ENCODE measurements at places on chromosomes 5 and 9.

- no peak for DNase-seq
Observed at GRCh38 chr9:108980893-108981292, 32.4 kb downstream of the CTNNAL1 start.

- DNase-seq, result no peak
Observed at GRCh38 chr5:64979531-64979930, 210.8 kb downstream of the CWC27 start.

DNA sequence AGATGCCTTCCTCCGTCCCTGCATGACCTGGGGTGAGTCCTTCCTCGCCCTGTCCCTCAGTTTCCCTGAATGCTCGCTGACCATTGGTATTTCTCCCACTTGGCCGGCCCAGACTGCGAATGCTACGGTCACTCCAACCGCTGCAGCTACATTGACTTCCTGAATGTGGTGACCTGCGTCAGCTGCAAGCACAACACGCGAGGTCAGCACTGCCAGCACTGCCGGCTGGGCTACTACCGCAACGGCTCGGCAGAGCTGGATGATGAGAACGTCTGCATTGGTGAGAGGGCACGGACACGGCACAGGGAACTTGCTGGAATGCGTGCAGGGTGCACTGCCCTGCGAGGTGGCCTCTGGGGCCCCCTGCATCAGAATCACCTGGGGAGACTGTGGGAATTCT lies 77.1 kb downstream of the NTNG2 start:
- DNase-seq, result no peak

DNA sequence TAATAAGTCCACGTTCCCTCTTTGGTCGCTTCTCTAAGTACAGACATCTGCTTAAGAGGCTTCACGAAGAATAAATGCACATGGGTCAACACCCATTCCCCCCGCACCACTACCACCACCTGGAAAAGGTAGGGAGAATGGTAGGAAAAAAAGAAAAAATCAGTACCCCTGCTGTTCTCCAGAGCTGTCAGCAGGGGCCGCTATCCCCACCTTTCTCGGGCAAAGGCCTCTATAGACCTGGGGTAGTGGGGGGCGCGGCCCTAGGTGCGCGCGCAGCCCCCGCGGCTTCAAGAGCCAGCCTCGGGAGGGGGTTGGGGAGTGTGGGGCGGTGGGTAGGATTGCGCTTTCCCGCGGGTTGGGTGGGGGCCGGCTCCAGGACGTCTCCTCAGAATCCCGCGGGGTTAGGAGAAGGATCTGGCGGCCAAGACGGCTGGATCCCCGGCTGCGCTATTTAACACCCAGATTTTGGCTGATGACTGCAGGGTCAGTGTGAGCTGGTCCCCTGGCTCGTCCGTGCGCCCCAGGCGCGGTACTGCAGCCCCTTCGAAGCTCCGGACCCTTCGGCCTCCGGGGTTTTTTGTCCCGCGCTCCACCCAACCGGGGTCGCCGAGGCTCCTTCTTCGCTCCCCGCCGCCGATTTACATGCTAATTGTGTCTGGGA lies 1.6 kb upstream of the SEMA6A start:
- no peak for DNase-seq

GRCh38 chr9:127612939-127613582 lies 984 bp downstream of the STXBP1 start:
- no peak for DNase-seq

GRCh38 chr9:36169708-36170107 lies 520 bp downstream of the CCIN start:
- no peak for DNase-seq

DNA sequence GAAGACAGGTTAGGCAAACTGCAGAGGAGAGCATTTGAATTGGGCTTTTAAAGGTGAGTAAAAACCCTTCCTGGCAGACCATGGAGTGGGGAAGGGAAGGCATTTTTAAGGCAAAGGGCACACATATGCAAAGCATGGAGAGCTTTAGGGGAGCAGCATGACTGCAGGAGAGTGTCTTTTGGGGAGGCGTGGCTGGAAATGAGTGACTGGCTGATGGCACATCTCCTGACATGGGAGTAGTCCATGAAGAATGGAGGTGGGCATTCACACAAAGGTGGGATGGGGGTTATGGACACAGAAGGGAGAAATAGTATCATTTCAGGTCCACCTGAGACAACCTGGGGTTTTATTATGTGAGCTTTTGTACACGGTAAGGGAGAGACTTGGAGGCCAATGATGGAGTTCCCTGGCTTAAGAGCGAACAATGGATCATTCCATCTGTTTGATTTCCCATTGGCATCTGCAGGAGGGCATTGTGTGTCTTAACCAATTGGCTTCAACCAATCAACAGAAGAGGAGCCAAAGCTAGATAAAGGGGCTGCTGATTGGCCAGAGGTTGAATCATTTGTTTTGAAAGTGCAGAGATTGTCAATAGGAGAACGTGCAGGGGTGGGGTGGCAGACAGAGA lies 2.1 kb downstream of the NSG2 start:
- no peak for DNase-seq

GRCh38 chr5:173859408-173860159 lies 28.6 kb upstream of the CPEB4 start:
- DNase-seq, result no peak

- no peak for DNase-seq
Observed at GRCh38 chr5:129096382-129096991, 1.9 kb downstream of the ISOC1 start.

GRCh38 chr9:22512495-22512894 lies 65.9 kb downstream of the DMRTA1 start:
- no peak for DNase-seq

DNA sequence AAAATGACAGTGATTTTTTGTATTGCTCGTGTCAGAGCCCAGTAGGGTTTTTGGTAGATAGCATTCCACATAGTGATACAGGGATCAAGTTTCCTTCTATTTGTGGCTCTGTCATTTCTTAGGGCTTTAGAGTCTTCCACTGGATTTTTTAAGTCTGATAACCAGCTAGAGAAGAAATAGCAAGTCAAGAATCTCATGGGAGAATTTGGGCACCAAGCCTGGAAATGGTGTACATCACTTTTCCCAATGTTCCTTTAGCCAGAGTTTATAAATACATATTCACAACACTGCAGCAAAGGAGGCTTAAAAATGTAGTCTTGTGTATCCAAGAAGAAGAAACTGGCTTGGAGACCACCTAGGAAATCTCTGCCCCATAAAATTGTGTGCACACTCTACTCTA lies 647.1 kb upstream of the KLF4 start:
- no peak for DNase-seq

GRCh38 chr5:172634106-172634899 lies 6.8 kb upstream of the NEURL1B start:
- no peak for DNase-seq

GRCh38 chr9:36868586-36869282 lies 165.3 kb downstream of the PAX5 start:
- no peak for DNase-seq

DNA sequence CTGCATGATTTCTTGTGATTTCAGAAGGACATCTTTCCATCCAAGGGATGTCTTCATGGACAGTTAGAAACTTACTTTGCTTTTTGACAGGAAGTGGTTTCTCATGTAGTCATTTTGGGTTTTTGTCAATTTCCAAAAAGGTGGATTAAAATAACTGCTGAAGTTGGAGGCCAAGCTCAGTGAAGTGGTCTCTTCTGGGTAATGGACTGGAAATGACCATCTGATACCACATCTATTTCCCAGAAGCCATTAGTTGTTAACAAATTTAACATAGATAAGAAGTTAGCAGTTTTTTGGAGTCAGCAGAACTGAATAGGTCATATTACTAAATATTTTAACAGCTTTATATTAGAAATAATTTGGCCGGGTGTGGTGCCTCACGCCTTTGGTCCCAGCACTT lies 86.2 kb upstream of the MYO10 start:
- no peak for DNase-seq

Measured in central memory CD8-positive, alpha-beta T cell (primary cell).